Putamen (tissue), 1 donor: ENCODE measurements at places on chromosomes 1 and 21.

DNA sequence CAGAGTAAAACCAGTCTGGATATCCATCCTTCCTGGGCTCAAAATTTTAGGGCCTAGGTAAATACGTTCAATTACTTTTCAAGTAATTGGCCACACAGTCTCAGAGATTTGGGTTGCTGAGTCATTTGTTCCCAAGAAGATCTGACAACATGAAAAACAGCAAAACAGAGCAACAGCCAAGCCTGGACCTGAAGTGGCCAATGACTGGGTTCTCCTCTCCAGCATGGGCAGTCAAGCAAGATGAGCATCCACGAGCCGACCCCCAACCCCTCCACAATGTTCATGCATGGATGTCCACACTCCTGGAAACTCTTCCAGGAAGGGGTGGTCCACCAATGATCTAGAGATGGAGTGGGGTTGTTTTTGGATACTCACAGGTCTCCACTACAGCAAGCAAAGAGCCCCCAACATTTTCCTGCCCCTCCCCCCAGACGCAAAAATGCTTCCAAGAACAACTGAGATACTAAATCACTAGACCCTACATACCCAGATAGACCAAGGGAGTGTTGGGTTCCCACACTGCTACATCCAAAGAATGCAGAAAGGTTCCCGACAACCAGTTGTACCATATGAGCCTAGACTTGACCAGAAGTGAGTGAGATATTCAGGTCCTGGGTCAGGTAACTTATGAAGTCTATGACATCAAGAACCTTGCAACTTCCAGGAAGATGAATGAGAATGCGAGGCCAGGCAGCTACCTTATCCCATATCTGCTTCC is 73.0 kb downstream of the CD46 start:
- no peak for DNase-seq

- DNase-seq, result no peak
Observed at GRCh38 chr1:9201401-9202239, 33.0 kb upstream of the H6PD start.

- no peak for DNase-seq
Observed at GRCh38 chr1:8394456-8395321, 76.8 kb downstream of the SLC45A1 start.

GRCh38 chr1:200139661-200140250 is 112.2 kb downstream of the NR5A2 start:
- DNase-seq, result no peak

GRCh38 chr21:26389971-26390641 is 183.0 kb downstream of the CYYR1 start:
- DNase-seq, result no peak

DNA sequence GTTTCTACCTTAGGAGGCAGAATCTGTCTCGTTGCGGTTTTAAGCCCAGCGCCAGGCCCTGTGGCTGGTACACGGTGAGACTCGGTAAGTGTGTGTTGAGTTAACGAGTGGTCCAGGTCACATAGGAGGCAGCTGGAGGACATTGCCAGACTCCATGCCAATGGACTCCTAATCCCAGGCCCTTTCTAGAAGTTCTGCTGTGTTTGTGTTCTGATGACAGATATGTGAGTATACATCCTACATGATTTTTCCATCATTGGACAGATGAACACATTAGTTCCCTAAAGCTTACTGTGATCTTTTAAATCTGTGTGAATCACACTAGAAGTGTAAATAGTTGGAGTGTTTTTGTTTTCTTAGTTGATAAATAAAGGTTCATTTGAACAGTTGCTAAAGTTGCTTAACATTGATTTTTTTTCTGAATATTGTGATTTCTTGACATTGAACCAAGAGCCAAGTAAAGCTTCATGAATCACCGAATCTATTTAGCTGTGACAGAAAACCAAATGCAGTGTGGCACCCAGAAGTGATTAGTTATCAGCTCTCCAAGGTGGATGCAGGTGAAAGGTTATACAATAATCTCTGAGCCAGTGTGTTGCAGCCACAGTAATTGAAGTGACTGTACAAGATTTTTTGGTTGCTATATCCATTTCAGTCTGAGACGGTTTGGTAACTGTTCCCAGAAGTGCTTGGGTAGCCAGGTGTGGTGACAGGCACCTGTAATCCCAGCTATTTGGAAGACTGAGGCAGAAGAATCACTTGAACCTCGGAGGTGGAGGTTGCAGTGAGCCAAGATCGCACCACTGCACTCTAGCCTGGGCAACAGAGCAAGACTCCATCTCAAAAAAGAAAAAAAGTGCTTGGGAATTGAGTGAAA is 46.3 kb downstream of the DOP1B start:
- no peak for DNase-seq

DNA sequence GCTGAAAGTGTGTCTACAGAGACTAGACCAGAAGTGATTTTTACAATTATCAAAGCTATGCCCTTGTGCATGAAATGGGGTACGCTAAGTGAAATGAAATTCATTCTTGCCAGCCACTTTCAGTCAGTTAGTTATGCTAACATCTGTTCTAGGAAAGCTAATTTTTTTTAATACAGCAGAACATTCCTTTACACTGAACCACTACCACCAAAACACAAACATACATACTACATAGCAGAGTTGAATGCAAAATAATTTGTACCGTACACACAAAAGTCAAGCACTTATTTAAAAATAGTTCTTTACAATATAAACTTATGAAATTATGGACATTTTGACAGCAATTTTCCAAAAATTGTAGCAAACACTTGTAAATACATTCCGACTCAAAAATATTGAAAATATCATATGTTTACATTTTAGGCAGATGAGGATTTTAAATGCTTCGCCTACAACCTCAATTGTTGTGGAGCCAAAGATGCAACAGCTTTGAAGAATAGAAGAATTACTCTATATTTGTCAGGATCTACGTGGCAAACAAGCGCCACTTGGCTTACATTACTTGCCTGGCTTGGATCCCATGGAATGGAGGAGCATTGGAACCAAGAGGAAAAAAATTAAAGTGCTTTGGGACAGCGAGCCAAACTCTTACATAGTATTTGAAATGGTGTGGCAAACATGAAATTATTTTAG is 30.6 kb downstream of the WLS start:
- DNase-seq, result no peak

DNA sequence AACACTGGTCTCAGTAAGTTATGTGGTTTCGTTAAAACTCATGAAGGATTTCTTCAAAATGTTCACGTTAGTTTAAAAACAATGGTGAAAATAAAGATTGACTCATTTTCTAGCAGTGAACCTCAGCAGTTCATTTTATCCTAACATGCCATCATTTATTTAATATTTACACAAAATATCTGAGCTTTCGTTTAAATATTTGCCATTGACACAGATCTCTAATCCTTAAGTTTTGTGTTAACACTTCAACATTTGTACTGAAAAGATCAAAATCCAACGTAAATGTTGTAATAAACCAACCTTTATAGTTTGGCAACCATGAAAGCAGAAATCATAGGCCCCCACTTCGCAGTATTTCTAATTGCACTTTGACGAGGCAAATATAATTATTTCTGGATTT is 1129.5 kb downstream of the PLA2G4A start:
- no peak for DNase-seq

- DNase-seq, result no peak
Observed at GRCh38 chr1:10806966-10807365, 10.5 kb upstream of the CASZ1 start.

GRCh38 chr1:113928187-113928930 is 765 bp upstream of the HIPK1 start:
- no peak for DNase-seq

DNA sequence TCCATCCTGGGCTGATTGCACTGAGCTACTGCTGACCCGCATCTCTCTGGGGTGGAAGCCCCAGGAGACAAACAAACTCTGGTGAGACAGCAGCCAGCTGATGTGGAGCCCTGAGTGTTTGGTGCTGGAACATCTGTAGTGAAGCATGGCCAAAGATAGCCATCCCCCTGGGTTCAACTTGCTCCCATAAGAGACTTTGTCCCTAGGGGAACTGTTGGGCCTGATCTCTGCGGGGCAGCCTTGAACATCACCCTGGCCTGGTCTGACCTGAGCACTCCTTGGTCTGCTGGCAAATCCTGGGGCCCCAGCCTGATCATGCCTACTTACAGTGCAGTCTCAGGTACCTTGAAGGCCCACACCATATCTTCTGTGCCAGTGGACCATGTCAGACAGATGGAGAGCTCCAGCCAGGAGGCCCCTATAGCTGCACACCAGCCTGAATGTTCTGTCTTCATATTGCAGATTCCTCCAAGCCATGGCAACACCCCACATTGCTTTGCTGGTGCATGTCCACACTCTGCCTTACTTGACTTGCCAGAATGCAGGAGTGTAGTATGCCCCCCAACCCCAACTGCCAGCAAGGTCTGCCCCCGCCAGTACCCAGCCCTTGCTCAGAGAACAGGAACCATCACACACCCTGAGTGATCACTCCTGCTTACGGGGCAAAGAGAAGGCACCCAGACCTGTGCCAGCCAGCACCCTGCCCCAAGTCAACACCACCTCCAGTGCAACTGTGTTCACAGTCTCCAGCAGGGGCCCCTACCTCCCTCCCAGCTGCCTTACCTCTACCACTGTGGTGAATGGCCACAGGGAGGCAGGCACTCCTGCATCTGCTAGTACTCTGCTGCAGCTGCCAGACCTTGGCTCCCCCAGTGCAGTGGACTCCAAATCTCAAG is 690.5 kb upstream of the NR5A2 start:
- DNase-seq, result no peak

- DNase-seq, result no peak
Observed at GRCh38 chr1:83978056-83978455, 20.9 kb downstream of the TTLL7 start.

DNA sequence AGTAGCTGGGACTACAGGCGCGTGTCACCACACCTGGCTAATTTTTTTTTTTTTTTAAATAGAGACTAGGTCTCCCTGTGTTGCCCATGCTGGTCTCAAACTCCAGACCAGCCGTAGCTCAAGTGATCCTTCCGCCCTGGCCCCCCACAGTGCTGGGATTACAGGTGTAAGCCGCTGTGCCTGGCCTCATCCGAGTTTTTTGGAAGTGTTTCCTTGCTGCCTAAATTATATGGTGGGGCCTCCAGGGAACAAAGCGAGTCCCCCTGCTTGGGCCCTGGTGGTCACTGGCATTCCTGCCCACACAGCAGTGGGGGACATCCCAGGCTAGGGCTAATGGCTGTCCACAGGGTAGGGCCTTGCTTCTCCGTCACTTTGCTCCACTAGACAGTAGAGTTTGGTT is 143.8 kb downstream of the PCBP3 start:
- DNase-seq, result no peak

GRCh38 chr21:37462087-37462861 is 95.7 kb downstream of the DYRK1A start:
- DNase-seq, result no peak

- DNase-seq, result no peak
Observed at GRCh38 chr1:185077374-185077773, 32.0 kb downstream of the RNF2 start.

- DNase-seq, result no peak
Observed at GRCh38 chr1:168114845-168115244, 21.9 kb downstream of the GPR161 start.

- DNase-seq, result no peak
Observed at GRCh38 chr1:1346501-1346890, 2.7 kb downstream of the DVL1 start.

GRCh38 chr21:29557931-29558725 is 259.4 kb downstream of the BACH1 start:
- DNase-seq, result no peak

GRCh38 chr1:225666495-225666894 is 13.6 kb upstream of the ENAH start:
- no peak for DNase-seq

DNA sequence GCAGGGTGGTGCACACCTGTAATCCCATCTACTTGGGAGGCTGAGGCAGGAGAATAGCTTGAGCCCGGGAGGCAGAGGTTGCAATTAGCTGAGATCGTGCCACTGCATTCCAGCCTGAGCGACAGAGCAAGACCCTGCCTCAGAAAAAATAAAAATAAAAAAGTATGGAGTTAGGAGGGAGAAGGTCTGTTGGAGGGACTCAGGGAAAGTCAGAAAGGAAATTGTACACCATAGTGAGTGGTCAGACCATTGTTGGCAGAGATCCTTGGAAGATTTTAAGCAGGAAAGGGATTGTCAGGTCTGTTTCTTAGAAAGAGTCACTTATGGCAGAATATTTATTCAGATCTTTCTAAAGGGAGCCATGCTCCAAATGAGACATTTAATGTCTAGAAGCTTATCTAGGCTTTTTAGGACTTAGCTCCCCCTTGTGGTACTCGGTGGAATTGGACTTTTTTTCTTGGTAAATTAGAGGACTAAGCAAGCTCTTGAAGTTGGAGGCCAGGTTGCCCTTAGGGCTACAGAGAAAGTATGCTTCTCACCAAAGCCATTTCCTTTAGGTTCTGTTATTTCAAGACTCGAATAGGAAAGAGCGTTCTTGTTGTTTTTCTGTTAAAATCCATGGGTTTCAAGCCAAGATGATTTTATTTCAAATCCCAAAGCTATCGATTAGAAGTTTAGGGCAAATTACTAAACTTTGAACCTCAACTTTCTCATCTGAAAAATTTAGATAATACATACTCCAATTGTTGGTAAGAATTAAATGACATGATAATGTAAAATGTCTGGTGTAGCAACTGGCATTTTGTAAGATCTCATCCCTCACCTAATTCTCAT is 16.5 kb downstream of the MIA3 start:
- peak; percentile 88 for DNase-seq

DNA sequence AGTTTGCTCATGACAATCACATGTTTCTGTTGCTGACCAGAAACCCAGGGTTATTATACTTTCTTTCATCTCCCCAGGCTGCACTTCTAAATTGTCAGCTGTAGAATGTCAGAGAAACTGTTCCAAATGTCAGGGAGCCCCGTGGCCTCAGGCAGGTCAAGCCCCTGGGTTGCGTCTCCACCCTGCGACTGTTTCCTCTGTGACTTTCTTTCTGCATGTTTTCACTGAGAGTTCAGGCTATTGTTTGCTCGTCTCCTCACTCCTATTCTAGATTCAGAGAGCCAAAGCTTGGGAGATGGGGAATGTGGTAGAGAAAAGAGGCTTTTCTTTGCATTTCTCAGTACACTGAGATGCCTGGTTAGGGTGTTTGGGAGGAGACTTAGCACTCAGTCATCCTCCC is 97.4 kb downstream of the CENPF start:
- DNase-seq, result no peak

- DNase-seq, result no peak
Observed at GRCh38 chr1:31460027-31460426, 47.0 kb downstream of the SERINC2 start.

DNA sequence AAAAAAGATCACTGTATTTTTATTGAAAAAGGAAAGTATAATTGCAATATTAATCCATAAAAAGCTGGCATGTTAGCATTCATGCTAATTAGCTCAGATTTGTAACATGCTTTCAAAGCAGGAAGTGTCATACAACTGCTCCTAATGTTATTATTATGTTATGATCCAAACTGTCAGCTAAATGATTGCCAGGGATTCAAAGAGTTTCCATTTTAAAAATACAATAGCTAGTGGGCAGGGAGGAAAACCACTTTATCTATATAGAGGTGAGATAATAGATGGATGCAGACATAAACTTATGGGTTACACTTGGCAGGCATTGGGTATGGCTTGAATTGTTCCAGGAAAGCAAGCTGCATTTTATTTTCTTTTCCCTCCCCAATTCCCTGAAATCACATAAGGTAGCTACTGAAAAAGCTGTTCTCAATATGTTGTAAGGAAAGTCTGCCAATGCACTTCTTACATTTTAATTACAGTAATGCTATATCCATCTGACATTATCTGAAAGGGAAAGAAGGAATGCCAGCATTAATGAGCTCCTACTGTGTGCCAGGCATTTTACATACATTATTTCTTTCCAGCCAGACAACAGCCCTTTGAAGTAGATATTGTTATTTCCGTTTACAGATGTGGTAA is 9.8 kb upstream of the MYSM1 start:
- DNase-seq, result no peak

GRCh38 chr1:107617456-107617855 is 347.5 kb downstream of the VAV3 start:
- DNase-seq, result no peak

GRCh38 chr21:41008974-41009373 is 159.0 kb upstream of the BACE2 start:
- peak; percentile 7 for DNase-seq
